Immature natural killer cell (primary cell): ENCODE measurements at places on chromosomes 2 and 18. TPM values are rescaled to one million over a fixed set of nuclear protein-coding genes. Genes with fewer than 3 reads are reported as not detected.

DNA sequence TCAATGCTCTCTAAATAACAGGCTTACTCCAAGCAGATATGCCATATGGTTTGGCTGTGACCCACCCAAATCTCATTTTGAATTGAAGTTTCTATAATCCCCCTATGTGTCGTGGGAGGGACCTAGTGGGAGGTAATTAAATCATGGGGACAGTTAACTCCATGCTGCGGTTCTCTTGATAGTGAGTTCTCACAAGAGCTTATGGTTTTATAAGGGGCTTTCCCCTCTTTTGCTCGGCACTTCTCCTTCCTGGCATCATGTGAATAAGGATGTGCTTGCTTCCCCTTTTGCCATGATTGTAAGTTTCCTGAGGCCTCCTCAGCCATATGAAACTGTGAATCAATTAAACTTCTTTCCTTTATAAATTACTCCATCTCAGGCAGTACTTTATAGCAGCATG lies 302.7 kb upstream of the ZC3H15 start:
- DNase-seq = no peak

DNA sequence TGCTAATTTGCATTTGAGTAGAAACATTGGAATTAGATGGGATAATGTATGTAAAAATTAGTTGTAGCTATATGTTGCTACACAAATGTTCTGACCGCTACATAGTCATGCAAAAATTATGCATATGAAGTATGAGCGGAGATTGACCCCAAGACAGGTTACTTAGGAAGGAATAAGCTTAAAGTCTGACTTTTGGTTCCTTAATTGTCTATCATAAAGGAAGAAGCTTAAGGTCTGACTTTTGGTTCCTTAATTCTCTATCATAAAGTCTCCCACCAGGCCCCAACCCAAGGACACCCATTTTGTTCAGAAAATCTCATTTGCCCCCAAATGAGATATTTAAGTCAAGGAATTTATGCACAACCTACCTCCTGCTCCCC lies 106.5 kb downstream of the EVA1A start:
- DNase-seq = no peak

GRCh38 chr2:119206201-119206600 lies 17.4 kb upstream of the STEAP3 start:
- DNase-seq = no peak

GRCh38 chr2:172790404-172790803 lies 54.8 kb downstream of the RAPGEF4 start:
- no peak for DNase-seq

Gene KCNIP3
- polyA plus RNA-seq = not detected
